ENCODE measurements at places on chromosomes 7 and 10.

- DNase-seq = no peak
Observed at GRCh38 chr7:74657692-74658177, at the start of gene GTF2I. Gene GTF2I (plus strand): TSS chr7:74657718. CDS start chr7:74689129, 31,411 bp downstream.

DNA sequence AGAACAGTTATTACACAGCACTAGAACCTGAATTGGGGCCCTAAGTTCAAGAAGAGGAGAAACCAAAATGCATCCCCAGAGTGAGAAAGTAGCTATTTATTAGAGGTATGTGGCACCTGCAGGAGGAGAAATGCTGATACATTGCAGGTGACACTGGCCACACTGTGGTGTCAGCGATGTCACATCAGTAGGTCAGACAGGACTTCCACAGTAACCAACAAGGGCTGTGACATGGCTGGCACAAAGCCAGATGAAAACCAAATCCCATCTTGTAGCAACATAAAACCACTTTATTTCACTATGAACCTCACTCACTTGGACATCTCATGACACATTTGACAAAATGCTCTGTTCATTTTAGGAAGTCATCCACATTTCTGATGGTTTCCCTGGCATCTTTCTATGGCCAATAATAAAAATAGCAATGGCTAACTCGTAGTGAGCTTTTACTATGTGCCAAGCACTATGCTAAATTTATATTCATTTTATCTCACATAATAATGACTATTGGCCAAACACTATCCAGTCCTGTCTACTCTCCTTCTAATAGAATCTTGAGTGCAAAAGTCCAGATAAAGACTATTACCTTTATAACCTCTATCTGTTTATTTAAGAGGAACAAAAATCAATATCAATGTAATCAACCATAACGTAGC lies 154.2 kb downstream of the TSPAN12 start:
- no peak for DNase-seq

GRCh38 chr7:138245682-138246081 lies 169.4 kb downstream of the AKR1D1 start:
- DNase-seq = no peak

- DNase-seq = no peak
Observed at GRCh38 chr10:113982296-113982695, 61.4 kb upstream of the ADRB1 start.

DNA sequence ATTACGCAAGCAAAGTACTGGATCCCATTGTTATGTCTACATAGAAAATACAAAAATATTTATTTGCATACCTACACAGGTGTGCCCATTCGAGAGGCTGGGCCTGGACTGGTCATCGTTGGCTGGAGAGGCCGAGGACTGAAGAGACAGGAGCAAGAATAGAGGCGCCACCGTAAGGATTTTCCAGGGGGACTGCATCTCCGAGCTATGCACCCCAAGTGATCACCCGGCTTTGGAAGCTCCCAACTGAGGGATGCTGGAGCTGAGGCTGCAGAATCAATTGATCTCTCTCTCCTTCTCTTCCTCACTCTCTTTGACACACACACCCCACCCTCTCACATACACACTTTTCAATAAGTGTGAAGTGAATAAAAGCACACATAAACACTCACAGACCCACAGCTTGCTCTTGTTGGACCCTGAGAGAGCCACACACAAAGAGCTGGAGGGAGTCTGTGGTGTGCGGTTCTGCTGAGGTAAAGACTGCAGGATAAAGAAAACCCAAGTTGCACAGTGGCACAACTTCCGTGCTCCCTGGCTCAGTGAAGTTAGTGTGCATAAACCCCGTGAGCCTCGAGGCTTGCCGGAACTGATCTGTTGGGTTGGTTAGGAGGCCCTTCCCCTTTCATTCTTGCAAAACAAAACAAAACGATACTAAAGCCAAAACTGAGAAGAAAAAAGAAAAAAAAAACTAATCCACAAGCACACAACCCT lies at the start of gene AOAH:
TSS of gene AOAH (minus strand) at position 544 of the 714 bp plus-strand sequence. CDS start at position 198, 346 bp downstream.
- no peak for DNase-seq

DNA sequence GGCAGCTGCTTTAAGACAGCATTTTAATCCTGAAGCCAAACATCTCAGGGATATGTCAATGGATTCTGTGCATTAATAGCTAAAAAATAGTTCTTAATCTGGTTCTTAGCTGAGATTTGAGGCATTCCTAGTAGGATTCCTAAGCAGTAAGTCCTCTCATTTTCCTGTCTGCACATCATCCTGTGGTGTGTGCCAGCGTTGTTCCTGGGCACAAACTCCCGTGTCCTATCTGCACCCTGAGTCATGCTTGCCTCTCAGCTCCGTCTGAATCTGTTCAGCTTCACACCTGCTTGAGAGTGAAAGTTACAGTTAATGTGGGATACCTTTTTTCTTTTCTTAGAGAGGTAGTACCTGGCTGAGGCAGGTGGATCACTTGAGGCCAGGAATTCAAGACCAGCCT lies 19.5 kb downstream of the BAG3 start:
- no peak for DNase-seq

GRCh38 chr10:122282253-122282671 lies 11.2 kb downstream of the BTBD16 start:
- DNase-seq = no peak

DNA sequence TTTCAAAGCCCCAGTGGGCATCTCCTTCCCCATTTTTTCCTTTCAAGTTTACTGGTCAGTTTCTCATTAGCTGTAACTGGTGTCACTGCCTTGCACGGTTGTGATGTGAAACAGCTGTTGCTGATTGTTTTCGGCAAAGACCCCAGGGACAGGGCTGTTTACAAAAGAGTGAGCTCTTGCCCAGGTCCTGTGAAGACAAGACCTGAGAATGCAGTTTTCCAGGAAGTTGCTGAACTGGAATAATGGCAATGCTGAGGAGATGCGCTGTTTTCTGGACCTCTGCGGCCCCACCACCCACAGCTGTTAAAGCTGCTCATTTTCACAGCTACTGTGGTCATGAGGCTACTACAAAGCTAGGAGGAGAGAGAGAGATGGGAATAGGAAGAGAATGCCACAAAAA lies 116.6 kb upstream of the RSU1 start:
- no peak for DNase-seq

DNA sequence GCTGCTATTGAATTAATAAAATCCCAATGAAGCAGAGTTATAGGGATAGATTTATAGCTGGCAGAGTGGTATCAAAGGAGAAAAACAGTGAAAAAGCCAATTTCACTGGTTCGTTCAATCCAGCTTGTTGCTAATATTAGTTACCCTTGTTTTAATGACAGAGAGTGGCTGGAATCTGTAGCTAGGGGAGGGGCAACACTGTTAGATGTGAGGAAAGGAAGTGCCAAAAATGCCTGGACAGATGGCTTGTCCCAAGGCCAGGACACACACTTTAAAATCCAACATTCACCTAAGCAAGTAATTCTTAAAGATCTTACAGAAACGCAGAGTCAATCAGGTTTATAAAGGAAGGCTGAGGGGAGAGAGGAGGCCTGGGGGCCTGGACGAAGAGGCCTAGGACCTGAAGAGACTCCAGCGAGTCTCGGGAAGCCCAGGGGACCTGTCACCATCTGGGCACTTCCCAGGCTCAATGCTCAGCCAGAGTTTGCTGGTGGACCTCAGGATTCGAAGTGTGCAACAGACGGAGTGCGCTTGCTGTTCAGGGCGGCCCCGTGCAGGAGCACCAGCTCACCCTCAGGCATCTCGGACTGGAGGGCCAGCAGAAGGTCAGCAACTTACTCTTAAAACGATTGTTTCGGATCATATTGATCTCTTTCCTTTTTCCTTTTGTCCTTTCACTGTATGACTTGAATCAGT lies 36.7 kb downstream of the TMEM248 start:
- DNase-seq = no peak

DNA sequence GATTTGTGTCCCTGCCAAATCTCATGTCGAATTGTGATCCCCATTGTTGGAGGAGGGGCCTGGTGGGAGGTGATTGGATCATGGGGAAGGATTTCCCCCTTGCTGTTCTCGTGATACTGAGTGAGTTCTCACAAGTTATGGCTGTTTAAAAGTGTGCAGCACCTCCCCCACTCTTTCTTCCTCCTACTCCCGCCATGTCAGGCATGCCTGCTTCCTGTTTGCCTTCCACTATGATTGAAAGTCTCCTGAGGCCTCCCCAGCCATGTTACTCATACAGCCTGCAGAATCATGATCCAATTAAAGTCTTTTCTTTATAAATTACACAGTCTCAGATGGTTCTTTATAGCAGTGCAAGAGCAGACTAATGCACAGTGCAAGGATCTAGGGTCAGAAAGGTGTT lies 75.4 kb downstream of the CALD1 start:
- no peak for DNase-seq

- DNase-seq = no peak
Observed at GRCh38 chr10:117134306-117135025, 3.6 kb downstream of the VAX1 start.
